ENCODE measurements at places on chromosomes 7 and 10. TPM values are rescaled to one million over a fixed set of nuclear protein-coding genes. Genes with fewer than 3 reads are reported as not detected.
A peak's percentile ranks its signal among the peaks of the same experiment; 100 is the strongest.

Gene GOLGA7B
- total RNA-seq: 3.2 TPM

DNA sequence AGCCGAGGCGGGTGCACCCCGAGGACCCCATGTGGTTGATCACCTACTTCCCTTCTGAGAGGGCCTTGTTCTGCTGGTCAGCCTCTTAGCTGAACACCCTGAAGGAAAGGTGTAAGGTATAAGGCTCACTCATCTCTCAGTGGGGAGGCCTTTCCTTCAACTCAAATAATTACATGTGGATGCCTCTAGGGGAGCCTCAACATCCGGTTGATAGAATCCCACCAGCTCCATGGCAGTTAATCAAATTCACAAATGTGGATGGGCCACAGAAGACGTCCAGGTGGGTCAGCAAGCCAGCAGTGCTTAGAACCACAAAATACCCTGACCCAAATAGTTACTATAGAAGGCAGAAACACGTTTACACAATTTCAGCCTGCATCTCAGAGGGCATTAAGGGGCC lies 37.7 kb upstream of the ZNF32 start:
- DNase-seq: no peak

DNA sequence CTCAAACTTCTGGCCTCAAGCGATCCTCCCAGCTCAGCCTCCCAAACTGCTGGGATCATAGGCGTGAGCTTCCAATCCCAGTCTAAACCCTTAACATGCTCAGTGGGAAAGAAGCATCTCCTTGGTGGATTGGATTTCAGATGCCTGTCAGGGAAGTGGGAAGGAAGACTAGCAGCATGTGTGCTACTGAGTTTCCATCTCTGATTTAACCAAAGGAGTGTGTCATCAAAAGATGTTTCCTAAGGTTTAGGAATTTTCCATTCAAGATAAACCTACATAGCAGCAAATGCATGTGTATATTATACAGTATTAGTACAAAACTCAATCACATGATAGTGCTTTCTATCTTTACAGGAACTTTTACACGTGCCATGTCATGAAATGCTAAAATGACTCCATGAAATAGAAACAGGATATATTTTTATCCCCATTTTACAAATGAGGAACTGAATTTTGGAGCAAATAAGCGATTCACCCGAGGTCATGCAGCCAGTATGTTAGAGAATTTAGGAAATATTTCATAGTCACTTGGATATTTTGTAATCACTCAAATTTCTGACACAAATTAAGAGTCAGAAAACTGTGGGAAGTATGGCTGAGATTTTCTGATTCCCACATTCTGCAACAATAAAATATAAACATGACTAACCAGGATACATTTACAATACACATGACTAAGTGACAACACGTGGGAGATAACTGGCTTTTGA lies 11.4 kb upstream of the TMEM26 start:
- DNase-seq: no peak

Gene SUN3
- not detected for total RNA-seq

DNA sequence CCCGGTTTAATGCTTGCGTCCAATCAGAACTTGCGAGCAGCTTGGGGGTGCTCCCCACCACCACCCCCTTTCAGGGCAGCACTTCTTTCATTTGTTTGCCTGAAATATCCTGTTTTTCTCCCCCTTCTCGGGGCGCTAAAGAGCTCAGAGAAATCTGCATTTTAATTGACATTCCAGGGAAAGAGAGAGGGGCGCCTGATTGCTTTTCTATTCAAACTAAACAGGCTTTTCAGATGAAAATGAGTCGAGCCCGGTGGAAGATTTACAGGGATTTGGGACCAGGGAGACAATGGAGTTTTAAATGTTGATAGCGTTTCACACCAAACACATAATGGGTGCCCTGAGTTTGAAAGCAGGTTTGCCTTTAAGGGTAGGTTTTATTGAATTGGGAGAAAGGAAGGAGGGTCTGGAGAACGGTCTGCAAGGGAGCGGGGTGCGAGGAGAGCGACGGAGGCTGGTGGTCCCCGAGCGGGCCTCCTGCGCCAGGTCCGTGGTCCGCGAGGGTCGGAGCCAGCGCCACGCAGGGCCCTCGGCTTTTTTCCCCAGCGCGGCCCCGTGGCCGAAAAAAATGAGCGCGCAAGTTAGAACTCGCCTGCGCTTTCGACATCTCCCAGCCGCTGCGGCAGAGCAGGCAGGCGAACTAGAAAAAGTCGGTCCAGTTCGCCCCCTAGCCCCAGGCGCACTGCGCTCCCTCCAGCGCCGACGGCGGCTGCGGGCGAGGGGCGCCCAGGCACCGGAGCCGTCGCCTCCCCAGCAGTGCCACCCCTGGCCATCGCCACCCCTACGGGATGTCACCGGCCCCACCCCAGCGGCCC lies 1.3 kb downstream of the FGFR2 start:
- peak; percentile 61 for DNase-seq

Gene NKX1-2
- not detected for total RNA-seq

Gene ACTR3C
- 3.2 TPM for total RNA-seq

DNA sequence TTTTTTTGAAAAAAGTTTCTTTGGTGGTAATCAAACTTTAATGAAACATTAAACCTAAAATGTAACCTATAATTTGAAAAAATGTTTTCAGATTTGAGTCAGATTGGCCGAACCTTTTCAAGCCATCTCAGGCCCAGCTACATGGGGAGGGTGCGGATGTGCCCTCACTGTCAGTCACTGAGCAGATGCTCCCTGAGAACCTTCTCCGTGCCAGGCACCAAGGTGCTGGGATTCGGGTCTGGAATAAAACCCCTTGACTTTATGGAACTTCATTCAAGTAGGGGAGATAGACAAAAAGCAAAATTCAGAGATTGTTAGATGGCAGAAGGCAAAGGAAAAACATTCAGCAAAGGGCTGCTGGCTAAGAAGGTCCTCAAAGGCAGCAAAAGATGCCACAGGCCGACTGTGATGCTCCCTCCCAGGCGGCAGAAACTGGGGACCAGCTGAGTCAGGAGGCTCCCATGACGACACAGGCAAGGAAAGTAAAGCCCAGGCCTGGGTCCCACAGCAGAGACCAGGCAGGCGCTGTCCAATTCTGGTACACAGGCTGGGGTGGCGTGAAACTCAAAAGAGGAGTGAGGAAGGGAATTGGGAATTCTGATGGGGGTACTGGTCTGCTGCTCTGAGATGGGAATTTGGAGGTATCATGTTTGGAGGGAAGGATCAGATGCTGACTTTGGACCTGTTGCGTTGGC lies 82.2 kb upstream of the DDC start:
- DNase-seq: peak; percentile 36

DNA sequence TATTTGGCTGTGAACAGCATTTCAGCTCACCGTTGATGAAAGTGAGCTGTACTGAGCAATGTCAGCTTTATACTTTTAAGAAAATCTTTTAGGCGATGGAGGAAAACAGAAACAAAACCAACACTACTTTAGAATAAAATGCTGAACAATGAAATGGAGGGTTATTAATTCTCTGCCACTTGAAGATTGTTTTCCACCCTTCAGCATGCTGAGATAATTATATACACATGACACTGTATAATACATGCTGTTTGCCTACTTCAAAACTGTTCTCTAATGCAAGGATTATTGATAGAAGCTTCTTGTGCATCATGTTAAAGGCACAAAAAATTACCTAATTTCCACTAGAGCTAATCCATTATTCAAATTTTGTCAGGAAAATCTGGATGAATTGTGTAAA lies 66.8 kb downstream of the CACNA2D1 start:
- DNase-seq: no peak

DNA sequence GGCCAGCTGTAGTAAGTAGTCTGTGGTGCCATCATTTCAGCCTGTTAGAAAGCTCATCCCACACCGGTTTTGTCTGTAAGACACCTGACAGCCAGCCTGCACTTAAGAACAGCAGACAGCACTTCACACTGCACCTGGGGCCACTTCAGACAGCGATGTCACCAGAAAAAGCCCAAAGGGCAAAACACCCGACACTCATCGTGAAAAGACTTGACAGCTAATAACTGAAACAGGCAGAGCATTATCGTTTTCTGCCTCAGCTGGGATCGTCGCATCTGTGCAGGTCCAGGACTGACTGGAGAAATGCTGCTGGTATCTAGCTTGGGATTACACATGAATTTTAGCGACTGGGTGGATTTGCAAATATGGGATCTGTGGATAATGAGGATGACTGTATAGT lies 16.8 kb upstream of the LAT2 start:
- DNase-seq: no peak

DNA sequence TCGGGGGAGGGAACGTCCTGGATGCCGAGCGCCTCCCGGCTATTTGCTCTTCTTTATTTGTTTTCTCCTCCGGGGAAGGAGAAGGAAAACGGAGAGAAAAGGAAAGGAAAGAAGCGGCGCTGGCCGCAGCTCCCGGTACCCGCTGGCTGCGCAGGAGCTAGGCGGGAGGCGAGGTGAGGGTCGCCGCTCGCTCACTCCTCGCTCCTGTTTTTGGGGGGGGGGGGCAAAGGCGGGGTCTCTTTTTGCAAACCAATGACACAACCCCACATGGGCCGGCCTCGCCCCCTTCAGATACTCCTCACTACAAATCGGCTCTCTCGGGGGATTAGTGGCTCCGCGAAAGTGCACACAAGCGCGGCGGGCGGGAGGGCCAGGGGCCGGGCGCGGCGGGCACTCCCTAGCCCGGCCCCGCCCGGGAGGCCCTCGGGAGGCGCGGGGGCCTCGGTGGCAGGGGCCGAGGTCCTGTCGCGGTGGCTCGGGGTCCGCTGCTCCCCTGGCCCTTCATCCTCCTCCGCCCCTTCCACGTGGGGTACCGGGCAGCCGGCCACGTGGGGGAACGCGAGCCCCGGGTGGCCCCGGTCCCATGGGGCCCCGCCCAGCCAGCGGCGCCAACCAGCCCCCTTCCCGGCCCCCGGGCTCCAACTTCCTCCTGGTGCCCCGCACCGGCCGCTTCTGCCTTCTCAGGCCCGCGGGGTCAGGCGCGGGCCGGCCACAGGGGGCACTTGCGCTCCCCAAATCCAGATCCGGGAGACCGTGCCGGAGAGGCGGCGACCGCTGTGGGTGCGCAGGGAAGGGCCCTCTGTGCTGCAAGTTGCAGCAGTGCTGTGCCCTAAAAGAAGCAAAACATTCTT lies 718 bp upstream of the CTBP2 start:
- DNase-seq: peak; percentile 83

DNA sequence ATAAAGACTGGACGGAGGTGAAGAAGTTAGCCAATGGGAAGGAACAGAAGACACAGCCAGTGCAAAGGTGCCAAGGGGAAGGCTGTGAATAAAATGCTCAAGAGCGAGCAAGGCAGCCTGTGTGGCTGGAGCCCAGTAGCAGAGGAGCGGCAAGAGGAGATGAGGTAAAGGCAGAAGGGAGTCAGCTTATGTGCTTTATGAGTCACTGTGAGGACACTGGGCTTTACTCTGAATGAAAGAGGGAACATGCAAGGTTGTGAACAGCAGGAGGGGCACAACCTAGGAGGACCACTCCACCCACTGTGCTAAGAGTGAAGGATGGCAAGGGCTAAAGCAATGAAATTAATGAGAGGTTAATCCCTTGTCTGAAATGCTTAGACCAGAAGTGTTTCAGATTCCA lies 129.0 kb upstream of the ODAD2 start:
- no peak for DNase-seq

GRCh38 chr7:30869794-30870611 lies 41.6 kb upstream of the AQP1 start:
- no peak for DNase-seq

DNA sequence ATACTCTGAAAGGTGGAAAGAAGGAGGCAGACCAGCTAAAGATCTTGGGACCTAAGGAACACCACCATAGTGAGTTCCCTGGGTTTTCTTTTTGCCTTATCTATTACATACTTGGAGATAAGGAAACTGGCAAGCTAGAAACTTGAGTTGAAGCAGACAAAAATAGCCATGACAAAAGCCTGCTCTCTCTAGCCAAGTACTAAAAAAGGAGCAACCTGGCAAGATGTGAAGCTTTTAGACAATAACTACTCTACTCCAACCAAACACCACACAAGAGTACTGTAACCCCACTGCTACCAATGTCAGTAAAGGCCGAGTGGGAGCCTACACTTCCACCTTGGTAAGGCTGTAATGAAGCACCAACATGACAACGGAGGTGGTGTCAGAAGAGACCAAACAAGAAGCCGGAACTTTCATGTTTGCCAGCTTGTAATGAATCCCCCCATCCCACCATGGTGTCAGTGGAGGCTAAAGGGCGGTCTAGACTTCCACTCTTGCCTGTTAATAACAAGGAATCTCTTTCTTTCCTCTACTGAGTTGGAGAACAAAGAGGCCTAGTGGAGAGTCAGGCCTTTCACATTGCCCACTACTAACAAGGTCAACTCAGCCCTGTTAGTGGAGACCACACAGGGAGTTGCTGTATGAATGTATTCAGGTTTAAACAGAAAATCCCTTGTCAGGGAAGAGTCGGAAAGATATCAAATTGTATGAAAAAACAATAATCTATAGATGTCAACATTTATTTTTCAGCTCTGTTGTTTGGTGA lies 55.8 kb upstream of the DYNC1I1 start:
- DNase-seq: no peak

GRCh38 chr7:141697211-141697871 lies 4.6 kb downstream of the DENND11 start:
- no peak for DNase-seq

DNA sequence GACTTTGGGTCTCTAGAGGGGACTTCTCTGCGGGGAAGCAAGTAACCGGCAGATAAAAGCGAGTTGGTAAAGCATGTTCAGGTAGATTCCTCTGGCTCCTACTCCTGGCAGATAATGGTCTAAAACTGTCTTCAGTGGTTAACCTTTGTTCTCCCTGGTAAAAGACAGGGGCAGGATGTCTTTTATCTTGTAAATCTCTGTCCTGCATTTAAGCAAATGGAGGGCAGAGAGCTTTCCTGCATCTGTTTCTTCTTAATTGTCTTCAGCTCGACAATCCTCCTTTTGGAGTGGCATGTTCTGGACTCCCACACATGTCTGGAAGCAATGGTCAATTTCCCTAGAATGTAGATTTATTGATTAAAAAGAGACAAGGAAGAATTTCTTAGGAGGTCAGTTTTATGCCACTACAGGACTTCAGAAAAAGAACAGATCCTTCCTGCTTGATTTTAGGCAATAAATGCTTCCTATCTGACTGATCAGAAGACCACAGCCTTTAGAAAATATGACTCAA lies 16.6 kb downstream of the C7orf33 start:
- DNase-seq: no peak

Gene CRYGN
- total RNA-seq: 0.90 TPM

Gene PPP1R9A
- 23.3 TPM for total RNA-seq
